Stimulated activated naive CD4-positive, alpha-beta T cell (primary cell): ENCODE measurements at places on chromosomes 5 and 9.

DNA sequence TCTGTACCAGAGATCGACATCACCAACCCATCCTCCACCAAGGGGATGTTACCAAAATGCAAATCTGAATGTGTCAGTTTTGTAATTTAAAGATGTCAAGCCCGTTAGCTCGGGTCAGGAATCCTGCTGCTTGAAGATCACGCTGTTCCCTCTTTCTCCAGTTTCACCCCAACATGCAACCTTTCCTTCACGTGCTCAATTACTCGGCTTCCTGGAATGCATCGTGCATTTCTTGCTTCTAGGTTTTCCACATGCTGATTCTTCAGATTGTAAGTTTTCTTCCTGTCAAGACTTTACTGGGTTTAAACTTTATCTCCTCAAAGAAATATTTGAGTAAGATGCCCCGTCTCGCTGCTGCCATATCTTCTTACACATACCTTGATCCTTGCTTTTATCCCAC, 209.5 kb upstream of the SNX2 start:
- DNase-seq: no peak

GRCh38 chr9:133589454-133590227, 19.5 kb downstream of the FAM163B start:
- DNase-seq: peak; percentile 19

DNA sequence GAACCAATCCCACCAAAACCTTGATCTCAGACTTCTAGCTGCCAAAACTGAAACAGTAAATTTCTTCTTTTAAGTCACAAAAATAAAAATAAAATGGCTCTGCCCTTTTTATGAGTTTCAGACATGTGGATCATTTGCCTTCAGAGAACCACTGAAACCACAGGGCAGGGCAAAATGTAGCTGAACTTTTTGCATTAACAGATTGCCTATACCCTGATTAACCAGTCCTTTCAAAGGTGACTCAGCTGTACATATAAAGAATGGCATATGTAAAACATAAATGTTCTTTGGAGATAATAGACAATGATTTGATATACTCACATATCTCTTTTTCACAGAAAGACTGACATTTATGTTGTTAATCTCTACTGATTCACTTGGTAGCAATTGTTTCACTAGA, 187.1 kb upstream of the GRIN3A start:
- DNase-seq: no peak

- no peak for DNase-seq
Observed at GRCh38 chr5:179927824-179928223, 20.1 kb upstream of the TBC1D9B start.

DNA sequence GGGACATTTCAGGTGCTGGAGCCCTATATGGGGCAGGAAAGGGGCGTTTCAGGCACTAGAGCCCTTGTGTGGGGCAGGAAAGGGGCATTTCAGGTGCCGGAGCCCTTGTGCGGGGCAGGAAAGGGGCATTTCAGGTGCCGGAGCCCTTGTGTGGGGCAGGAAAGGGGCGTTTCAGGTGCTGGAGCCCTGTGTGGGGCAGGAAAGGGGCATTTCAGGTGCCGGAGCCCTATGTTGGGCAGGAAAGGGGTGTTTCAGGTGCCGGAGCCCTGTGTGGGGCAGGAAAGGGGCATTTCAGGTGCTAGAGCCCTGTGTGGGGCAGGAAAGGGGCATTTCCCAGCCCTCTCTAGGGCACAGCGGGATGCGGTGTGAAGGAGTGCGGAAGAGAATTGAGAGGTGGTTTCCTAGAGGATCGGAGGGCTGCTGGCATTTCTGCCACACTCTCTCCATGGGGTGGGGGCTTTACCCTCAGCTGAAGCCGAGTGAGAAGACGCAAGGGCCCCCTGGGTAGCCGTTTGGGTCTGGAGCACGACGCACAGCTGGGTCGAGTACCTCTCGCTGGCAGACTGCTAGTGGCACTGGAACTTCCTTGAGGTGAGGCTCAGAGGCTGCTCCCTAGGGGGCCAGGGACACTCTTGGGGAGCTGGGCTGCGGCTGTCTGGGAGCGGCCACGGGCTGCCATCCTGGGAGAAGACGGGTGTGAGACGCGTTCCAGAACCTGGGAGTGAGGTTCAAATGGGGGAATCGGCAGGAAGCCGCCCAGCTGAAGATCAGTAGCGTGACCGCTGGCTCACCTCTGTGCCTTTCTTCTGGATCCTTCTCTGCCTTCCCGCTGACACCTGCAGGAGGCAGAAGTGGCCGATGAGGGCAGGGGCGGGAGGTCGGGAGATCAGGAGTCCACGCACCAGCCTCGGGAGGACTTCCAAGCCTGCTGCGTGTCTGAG, 122.6 kb upstream of the IRX4 start:
- DNase-seq: no peak

GRCh38 chr5:89595056-89595455, 712.1 kb upstream of the MEF2C start:
- no peak for DNase-seq

DNA sequence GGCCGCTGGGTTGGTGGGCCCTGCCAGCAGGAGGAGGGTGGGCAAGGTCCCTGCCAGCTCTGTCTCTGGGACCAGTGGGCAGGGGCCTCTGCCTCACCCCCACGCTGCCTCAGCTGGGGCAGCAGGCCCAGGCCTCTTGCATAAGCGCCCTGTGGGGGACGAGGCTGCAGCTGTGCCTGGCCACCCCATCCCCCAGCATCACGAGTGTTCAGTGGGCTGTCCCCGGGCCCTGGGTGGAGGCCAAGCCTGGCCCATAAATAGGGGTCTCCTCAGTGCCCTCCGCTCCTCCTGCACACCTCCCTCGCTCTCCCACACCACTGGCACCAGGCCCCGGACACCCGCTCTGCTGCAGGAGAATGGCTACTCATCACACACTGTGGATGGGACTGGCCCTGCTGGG, at the start of gene PTGDS:
Gene PTGDS (plus strand): TSS at position 282 of the 400 bp plus-strand sequence. CDS start 75 bp downstream, at position 357.
- no peak for DNase-seq

- DNase-seq: no peak
Observed at GRCh38 chr5:7770436-7770835, 80.5 kb downstream of the CFAP90 start.

- peak; percentile 69 for DNase-seq
Observed at GRCh38 chr5:56070851-56071465, 76.2 kb upstream of the IL6ST start.

- DNase-seq: no peak
Observed at GRCh38 chr5:180974612-180975315, 13.9 kb upstream of the BTNL3 start.

- DNase-seq: no peak
Observed at GRCh38 chr5:159161361-159162214, 47.8 kb downstream of the RNF145 start.
